ENCODE measurements at places on chromosomes 12 and 14. TPM values are rescaled to one million over a fixed set of nuclear protein-coding genes. Genes with fewer than 3 reads are reported as not detected.

DNA sequence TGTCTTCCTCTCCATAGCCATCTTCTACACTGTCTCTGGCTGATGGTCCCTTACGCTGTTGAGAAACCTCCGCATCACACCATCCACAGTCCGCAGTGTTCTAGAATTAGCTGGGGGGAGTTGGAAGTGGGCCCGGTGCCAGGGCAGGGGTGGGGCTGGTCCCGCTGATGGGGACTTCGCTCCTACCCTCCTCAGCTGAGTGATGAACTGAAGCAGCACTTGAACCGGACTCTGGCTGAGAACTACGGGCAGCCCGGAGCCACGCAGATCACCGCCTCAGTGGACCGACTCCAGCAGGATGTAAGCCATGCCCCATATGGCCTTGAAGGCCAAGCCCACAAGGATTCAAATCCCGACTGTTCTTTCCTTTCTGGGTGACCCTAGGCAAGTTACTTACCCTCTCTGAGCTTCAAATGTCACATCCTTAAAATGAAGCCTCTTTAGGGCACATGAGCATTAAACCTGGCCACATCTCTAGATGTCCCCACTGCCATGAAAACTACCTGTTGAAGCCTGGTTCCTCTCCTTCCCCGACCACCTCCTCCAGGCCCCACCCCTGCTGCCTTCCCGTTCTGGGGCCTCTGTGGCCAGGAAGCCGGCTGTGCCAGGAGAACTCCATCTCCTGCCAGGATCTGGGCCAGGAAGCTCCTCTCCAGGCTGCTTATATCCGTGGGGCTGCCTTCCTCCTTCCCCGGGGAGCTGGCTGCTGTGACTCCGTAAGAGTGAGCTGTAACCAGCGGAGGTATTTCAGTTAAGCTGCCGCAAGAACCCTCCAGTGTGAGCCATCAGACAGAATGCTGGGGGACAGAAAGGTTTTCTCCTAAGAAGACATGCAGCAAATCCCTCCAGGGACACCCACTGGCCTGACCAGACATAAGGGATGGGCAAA, 53.1 kb downstream of the TSPAN11 start:
- ATAC-seq, result no peak

DNA sequence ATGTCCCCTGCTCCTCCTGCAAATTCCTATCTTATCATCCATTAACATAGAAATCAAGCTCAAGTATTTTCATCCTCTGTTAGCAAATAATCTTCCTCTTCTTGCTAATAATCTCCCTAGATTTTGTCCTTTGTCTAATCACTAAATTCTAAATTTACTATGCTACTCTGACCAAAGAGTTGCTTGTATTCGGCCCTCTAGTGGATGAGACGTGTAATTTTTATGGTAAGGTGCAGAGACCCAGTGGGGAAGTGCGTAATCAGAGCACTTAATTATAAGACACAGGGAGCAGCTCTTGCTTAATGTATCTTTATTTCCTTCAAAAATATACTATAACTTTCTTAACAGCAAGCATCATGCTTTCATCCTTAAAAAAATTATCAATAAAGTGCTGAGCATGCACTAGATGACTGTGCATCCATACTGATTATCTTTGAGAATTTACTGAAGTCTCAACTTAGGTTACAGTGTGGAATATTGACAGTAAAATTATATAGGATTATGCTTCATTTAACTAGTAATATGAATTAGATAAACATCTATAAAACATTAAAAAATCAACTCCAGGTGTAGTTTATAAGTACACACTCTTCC, 212.6 kb downstream of the SLC16A7 start:
- ATAC-seq, result peak; percentile 37

Gene TAS2R42
- total RNA-seq, result not detected

Gene RNASE7
- total RNA-seq, result not detected

Gene ZC3H10
- total RNA-seq, result 7.8 TPM

All from activated T-helper 17 cell treated with anti-CD3 and anti-CD28 coated beads, Interleukin-2, amount 50 U/mL, for 72 hours (primary cell).